ENCODE measurements at places on chromosomes 12 and 14.

DNA sequence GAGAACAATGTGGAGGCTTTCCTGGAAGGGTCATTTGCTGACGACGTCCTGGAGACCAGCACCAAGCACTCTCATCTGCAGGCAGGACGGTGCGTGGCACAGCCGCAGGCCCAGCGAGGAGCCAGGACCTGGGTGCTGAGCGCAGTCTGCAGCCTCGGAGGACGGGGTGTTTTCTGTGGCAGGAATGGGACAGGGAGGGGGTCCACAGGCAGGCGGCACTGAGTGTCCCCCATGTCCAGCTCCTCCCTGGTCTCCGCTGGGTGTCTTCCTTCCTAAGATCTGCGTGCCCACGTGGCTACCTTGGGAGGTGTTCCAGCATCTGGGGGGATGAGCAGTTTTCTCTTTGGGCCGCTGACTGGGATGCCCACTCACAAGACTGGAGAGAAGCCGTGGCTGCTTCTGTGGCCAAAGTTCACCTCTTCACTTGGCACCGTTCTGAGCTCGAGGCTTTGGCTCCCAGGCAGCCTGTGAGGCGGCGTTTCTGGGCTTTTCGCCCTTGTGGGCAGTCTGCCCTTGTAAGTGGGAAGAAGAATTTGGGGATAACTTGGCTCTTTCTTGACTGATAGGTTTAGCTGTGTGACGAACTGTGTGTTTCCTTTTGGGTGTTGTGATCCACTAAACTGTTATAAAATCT lies 72.2 kb downstream of the NOC4L start:
- DNase-seq: no peak

- DNase-seq: no peak
Measured at GRCh38 chr12:122022393-122023338, 982 bp downstream of the BCL7A start.

GRCh38 chr12:23891115-23891514 lies 58.4 kb downstream of the SOX5 start:
- no peak for DNase-seq

GRCh38 chr14:54440037-54440436 lies 1.1 kb downstream of the CNIH1 start:
- no peak for DNase-seq

- no peak for DNase-seq
Measured at GRCh38 chr12:1720494-1720893, 29.6 kb downstream of the ADIPOR2 start.

- DNase-seq: no peak
Measured at GRCh38 chr12:10529603-10530002, 23.9 kb downstream of the EIF2S3B start.

GRCh38 chr14:20627346-20628027 lies 14.0 kb downstream of the OR6S1 start:
- no peak for DNase-seq
